ENCODE measurements at places on chromosomes 3 and 15. TPM values are rescaled to one million over a fixed set of nuclear protein-coding genes. Genes with fewer than 3 reads are reported as not detected.

The TERC gene
- total RNA-seq, result 29.0 TPM

- H3K4me3 ChIP-seq, result no peak overlapping the region
- H3K4me1 ChIP-seq, result peaks cover 61% of the 10 kb centered on the region
- no peaks in the 10 kb centered on the region for H3K27me3 ChIP-seq
- H3K27ac ChIP-seq, result no peak overlapping the region
- peaks cover 16% of the 10 kb centered on the region for H3K36me3 ChIP-seq
Observed at GRCh38 chr15:31385736-31386135, 59.1 kb downstream of the KLF13 start.

DNA sequence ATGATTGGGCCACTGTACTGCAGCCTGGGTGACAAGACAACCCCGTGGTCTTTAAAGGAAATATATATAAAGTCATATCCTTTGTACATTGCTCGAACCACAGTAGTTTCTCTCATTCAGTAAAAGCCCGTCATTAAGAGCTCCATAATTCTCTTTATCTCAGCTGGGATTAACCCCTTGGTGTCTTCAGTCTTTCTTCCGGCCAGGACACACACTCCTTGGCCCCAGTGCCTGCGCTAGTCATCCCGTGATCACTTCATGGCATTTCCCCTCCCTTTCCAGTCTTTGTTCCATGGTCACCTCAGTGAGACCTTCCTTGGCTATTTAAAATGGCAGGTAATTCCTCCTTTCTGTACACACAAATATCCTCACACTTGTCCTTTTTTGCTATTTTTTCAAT is 3.3 kb downstream of the RPL35A start:
- H3K4me3 ChIP-seq, result peak overlapping the region; percentile 95
- peaks cover 48% of the 10 kb centered on the region for H3K4me1 ChIP-seq
- no peaks in the 10 kb centered on the region for H3K27me3 ChIP-seq

DNA sequence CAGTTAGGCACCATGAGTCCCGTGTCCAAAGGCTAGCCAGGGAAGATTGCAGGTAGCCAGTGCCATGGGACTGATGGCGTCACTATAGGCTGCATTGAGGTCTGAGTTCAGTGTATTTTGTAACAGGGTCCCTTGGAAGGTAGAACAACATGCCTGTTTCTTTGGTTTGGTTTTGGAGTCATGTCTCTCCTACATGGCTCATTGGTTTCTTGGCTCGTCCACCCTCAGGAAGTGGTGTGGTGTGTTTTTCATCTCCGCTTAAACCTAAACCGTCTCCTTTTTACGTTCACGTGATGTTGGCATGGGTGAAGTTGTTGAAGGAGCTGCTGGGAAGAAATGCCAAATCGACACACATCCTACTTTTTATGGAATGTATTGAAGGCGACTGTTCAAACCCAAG is 71.6 kb downstream of the FLNB start:
- DNase-seq, result no peak
- H3K27me3 ChIP-seq, result no peaks in the 10 kb centered on the region
- no peak overlapping the region for H3K4me3 ChIP-seq
- peaks cover 59% of the 10 kb centered on the region for H3K4me1 ChIP-seq
- H3K36me3 ChIP-seq, result peaks cover 20% of the 10 kb centered on the region
